AG10803 (cell line): ENCODE measurements at places on chromosomes 7 and 10.

GRCh38 chr7:102064361-102065025, 222.2 kb upstream of the SH2B2 start:
- DNase-seq, result no peak

DNA sequence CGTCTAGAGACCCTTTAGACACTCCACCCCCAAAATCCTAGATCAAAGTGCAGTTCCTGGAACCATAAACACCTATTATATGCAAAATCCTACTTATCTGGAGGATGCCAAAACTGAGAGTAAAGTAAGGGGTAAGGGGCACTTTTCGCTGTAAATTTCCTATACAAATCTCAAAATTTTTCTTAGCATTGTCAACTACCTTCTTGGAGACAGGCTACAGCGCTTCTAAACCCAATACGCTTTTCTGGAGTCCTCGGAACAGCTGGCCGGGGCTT, 10.4 kb downstream of the TWIST1 start:
- DNase-seq, result no peak

DNA sequence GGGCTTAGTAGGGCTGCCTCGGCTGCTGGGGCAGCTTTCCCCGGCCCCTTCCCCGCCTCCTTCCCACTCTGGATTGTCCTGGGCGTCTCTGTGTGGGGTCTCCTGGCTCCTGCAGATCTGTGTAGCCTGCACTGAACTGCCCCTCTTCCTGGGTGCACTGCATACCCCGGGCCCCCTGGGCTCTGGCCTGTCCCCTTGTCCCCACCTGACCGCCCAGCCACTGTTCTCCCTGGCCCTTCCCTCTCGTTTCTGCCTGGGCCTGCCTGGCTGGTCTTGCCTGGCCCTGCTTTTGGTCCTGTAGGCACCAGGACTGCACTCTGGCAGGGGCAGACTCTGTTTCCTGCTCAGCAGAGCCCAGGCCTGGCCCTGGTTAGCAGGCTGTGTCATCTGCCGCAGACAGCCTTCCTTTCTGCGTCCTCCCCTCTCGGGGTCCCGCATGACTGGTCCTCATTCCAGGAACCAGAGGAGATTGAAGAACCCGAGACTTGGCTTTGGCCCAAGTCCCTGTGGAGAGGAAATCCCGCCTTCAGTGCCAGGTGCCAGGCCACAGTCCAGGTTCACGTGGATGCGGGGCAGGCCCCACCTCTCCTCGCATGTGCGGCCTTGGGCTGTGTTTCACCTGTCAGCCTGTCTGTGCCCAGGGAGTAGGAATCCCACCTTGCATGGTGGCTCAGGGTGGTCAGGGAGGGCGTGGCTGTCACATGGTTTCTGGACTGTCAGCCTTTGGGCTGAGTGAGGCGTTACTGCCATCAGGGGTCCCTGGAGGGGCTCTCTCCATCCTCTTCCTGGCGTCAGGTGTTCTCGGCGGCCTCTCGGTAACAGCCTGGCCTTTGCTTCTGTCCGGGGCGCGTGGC, 9.2 kb downstream of the INPP5A start:
- no peak for DNase-seq

DNA sequence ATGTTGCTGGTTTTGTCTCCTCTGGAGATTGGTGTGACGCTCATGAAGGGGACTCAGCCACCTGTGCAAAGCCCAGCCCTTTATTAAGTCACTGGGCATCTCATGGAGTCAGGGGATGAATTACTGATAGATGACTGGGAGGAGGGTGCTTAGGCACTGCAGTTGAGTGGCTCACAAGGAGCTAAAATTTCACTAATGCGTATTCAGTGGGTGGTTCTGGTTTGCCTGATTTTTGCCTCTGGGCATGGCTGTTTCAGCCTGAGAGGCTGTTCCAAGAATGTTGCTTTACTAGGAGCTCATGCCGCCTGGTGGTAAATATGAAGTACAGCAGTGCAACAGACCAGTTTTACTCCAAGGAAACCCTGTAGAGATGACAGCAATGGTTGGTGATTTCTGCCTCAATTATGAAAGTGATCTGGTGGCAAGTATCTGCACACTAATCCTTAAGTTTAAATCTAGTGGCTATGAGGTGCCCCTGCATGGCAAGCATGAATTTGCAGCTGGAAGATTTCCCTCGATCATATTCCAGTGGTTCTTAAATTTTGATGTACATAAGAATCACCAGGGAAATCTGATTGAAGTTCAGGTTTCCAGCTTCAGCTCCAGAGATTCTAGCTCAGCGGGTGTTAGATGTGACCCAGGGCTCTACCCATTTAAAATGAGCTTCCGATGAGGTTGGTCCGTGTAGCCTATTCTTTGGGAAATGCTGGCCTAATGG, 19.9 kb downstream of the ACTA2 start:
- DNase-seq, result peak; percentile 86

DNA sequence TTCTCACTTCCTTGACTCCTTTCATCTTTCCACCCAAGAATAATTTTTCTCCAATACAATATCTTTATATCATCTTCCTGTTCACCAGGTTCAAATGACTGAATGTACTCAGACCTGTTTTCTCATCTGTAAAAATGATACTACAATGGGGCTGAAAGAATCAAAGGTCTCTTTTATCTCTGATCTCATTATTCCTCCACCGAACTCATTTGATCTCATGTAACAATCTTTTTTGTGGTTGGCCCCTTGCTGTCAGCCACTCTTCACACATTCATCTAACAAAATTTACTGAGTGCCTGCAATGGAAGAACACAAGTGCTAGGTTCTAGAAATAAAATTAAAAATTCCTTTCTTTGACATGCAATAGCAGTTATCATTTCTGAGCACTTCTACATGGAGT, 65.0 kb downstream of the GRM8 start:
- no peak for DNase-seq

DNA sequence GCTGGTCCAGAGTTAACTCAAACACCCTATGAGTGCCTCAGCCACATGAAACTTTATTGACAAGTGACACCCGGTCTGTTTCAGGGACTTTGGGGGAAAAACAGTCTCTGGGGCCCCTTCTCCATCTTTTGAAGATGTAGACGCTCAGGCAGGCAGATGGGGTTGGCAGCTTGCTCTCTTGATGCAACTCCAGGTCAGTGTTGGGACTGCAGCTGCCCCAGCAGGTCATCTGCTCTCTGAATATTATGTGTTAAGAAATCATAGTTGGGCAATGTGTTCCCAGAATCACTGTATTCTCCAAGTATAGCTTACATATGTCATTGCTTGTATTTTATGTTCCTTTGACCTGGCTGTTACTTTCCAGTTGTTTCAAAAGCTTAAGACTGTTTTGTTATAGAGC, 544.9 kb upstream of the MGMT start:
- no peak for DNase-seq

DNA sequence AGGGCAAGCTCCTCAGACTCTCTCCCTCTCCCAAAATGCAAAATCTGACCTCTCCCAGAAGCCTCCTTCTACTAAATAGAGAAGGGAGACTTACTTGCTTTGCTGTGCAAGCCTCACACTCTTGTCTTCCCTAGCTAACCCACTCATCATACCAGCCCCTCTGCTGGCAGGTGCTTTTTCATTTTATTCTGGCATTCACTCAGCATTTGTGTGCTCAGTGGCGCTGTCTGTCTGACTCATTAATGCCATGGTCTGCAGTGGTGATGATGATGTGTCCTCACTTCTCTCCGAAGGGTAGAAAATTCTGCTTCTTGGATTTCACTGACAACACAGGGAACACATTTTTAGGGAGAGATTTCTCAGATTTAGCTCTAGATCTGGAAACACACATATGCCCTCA, 22.0 kb upstream of the BTRC start:
- no peak for DNase-seq

- DNase-seq, result no peak
These were observed 168.9 kb downstream of the SLIT1 start for GRCh38 chr10:97016728-97017473.

DNA sequence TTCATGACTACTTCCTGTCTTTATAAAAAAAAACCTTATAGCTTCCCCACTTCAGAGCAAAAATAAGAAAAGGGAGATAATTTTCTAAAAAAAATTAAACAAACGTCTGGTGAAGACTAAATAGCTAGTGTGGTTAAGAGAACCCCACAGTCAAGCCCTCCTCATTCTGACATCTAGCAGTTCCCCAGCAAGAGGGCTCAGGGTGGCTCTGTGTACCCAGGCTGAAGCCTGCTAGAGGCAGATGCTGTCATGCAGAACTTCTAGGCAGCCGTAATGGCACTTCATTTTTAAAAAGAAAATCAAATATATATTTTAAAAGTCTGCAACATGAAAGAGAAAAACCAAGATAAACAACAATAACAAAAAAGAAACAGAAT, 223.1 kb upstream of the KLF14 start:
- no peak for DNase-seq

GRCh38 chr10:103096130-103096529, 96.9 kb downstream of the NT5C2 start:
- DNase-seq, result no peak

GRCh38 chr10:80485946-80486764, 32.0 kb downstream of the TSPAN14 start:
- no peak for DNase-seq

- DNase-seq, result no peak
These were observed 59.2 kb upstream of the MTPN start for GRCh38 chr7:136036336-136036735.

DNA sequence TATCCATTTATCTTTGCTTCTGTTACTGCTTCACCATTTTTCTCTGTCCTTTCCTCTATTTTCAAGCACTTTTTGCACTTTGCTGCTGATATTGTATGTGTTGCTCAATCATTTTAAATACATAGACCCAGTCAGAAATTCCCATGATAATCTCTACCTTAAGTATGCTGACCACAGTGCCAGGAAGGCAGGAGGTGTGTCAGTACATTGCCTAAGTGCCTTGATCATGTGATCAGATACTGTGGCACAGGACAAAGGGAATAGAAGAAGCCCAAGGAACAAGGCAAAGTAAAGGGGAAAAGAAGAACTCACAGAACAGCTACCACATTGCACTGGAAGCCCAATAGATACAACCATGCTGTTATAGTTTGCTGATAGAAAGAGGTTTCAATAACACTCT, 53.7 kb upstream of the CD36 start:
- peak; percentile 43 for DNase-seq

GRCh38 chr10:124802313-124802675, 675 bp downstream of the ABRAXAS2 start:
- DNase-seq, result no peak

DNA sequence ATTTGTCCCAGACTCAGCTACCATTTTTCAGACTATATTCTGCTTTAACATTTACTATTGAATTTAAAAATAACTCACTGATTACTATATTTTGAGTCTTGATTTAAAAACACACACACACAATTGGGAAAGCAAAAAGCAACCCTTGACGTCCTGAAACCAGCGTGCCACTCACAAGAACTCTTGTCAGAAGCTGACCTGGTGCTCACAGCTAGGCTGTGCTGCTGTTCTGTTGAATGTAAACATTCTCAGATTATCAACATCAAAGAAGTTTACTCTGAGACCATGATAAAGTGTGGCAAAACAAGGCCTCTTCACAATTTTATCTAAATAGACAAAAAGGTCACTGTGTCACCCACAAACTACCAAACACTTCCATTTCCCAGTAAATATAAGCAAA, 62.6 kb upstream of the CACNA2D1 start:
- DNase-seq, result no peak

DNA sequence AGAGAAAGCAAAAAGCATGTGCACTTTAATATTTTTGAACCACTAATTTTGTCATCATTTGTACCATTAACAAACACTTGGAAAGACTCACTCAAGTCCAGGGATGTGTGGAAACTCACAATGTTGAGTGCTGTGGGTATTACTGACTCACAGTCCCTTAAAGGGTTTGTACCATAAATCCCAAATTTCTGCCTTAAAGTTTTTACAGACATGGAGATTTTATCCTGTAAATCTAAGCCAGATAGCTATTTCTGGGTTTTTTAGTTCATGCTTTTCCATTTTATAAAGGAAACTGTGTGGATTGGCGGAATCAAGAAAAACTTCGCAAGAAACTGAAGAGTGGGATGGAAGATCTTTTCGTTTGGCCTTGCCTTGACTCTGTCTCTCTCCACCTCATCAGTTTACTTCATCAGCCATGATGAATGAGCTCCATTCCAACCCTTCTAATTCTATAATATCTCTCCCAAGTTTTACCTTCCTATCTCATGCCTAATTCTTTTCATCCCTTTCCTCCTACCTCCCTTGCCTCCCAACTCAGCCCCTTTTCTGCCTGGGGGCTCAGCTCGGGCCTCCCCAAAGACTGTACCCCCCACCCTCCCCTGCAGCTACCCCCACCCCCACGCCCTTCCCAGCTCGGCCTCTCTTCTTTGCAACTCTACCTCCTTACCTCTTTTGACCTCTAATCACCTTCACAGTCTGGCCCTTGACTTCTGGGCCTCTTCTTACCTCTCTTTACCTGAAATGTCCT, 218.5 kb upstream of the MKLN1 start:
- peak; percentile 68 for DNase-seq

DNA sequence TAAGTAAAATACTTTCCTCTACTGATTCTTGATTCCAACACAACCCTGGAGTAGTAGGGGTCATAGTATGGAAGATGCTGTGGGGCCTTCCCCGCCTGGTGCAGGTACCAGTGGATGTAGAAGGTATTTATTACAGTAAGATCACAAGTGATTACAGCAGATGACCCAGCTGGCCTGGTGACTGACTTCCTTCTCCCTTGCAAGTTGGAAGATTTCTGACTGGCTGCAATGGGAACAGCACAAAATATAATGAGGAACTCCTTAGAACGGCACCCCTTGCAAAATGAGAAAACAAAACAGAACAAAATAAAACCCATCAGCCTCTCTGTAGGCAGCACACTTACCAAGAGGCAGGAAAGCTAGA, 61.7 kb upstream of the TARP start:
- no peak for DNase-seq

DNA sequence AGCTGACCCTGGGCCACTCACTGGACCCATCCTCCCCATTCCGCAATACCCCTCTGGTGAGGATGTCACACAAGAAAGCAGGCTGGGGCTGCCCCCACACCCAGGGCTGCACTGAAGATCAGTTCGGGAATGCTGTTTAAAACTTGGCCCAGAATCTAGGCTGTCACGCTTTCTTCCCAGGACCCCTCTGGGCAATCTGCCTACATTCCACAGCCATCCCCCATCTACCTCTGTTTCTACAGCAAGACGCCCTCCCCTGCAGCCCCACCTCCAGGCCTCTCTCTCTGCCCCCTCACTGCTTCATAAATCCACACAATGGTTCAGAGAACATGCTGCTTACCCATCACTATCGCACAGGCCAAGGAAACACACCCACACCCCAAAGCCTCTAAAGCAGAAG, 36.1 kb downstream of the XPNPEP1 start:
- DNase-seq, result no peak

GRCh38 chr10:36534471-36535002, 590.9 kb upstream of the ANKRD30A start:
- DNase-seq, result peak; percentile 83
